ENCODE measurements at places on chromosomes 1 and 21.

DNA sequence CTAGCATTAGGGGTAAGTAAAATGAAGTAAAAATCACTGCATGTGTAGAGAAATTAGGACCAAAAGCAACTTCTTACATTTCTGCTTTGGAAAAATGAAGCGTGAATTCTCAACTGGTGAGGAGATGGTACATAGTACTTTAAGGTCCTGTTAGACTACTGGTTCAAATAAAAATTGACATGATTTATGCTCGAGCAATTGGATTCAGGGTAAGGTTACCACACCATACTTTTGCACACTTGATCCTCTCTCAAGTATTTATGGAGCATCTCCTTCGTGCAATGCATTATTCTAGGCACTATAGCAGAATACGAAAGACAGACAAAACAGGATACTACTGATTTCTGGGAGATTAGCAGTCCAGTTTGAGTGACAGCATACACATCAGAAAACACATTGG is 66.2 kb downstream of the BRINP2 start:
- no peak for DNase-seq

DNA sequence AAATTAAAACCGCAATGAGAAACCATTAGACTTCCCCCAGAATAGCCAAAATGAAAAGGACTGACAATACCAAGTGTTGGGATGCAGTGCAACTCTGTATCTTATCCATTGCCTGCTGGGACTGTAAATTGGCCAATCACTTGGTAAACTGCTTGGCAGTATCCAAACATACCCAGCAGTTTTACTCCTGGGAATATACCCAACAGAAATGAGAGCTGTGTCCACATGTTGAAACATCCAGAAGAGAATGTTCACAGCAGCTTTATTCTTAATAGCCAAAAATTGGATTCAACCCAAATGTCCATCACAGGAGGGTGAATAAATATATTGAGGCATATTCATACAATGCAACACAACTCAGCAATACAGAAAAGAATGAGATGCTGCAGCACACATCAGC is 13.7 kb upstream of the FAM20B start:
- no peak for DNase-seq

DNA sequence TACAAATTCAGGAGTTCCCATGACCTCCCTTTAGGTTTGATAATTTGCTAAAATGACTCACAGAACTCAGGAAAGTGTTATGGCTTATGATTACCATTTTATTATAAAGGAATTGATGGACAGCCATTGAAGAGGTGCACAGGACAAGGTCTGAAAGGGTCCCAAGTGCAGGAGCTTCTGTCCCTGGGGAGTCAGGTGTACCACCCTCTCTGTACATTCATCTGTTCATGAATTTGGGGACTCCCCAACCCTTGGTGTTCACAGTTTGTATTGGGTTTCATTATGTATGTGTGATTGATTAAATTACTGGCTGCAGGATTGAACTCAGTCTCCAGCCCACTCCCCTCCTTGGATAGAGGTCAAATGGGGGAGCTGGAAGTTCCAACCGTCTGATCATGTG is 10.8 kb upstream of the IL10RB start:
- DNase-seq, result no peak

- no peak for DNase-seq
Observed at GRCh38 chr1:235642943-235643371, 6.6 kb downstream of the GNG4 start.

DNA sequence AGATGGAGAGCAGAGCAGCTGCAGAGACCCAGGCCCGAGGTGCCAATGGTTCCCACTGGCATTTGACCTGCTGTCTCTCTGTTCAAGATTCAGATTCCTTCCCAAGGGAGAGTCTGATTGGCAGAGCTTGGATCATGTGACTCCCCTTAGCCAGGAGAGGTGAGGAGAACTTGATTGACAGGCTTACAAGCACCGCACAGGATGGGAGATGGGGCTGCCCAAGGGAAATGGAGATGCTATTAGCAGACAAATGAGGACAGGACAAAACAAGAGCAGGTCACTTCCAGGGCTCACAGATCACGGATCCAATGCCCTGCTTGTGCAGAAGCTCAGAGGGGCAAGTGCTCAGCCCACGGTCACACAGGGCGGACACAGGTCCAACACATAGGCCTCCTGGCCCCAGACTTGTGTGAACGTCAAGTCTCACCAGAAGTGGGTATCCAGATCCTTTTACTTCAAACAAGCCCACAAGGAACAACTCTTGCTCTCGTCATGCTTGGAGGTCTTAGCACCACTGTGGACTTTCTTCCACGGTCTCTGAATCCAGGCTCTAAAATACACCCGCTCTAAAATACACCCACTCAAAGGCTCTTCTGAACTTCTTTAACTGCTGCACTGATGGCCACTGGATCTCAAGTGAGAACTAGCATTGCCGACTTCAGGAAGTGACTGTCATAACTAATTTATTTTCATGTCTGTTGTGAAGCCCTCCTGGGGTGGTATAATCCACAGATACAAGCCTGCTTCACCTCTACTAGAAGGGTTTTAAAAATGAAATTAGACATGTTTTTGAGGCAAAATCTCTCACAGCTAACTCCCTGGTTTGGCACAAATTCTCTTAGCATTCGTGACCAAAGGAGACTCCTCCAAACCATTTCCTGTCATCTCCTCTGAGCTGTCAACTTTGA is 274.9 kb downstream of the RRAGC start:
- DNase-seq, result no peak

GRCh38 chr1:68525781-68526180 is 28.9 kb upstream of the DEPDC1 start:
- DNase-seq, result no peak

GRCh38 chr1:77762072-77762476 is 2.4 kb upstream of the USP33 start:
- DNase-seq, result no peak

DNA sequence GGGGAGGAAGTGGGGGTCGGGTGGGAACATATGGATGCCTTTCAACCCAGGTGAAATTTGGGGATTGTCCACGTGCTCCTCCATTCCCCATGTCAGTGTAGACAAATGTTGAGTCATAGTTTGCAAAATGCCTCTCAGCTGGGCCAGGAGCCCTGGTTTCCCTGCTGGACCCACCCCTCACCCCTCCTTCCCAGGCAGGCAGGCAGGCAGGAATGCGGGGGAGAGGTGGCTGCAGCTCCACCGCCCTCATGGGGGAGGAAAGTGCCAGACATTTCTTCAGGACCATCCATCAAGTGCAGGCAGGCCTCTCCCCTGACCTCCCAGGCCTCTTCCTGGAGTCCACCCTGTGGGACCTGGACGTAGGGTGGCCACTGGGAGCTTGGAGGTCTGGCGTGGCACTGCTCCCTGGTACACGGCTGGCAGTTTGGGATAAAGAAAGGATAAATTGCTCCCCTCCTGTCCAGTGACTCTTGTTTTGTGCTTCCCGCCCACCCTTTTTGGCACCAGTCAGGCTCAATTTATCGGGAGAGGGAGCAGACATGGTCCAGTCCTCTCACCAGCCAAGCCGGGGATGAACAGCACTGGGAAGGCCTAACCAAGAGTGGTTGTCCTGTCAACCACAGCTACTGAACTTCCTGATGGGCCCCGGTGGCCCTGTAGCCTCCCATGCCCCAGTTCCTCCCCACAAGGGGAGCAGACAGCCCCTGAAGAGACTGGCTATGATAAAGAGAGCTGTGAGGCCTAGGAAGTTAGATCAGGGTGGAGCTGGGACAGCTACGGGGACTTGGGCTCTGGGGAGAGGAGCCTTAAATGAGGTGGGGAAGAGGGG is 18.9 kb downstream of the NPR1 start:
- no peak for DNase-seq

DNA sequence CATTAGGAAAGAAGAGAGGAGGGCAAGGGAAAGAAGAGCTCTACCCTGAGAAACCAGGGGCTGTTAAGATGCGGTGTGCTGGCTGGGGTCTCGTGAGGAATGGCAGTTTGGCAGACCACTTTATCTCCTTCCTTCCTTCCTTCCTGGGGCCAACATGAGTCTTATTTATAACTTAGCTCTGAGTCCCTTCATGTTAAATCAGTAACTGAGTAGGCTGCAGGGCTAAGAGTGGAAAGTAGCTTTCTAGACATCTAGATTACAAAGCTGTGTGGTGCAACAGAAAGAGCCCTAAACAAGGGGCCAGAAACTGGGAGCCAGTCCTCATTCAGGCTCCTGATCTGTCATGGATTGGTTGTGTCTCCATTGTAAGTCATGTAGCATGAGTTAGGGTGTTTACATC is 135.4 kb upstream of the DUSP10 start:
- DNase-seq, result no peak

- no peak for DNase-seq
Observed at GRCh38 chr1:48568501-48568900, 96.5 kb upstream of the SPATA6 start.

GRCh38 chr1:202014915-202015661 is 4.7 kb downstream of the ELF3 start:
- no peak for DNase-seq
